ENCODE measurements at places on chromosomes 5 and 9.

GRCh38 chr9:126984969-126985368 is 70.4 kb downstream of the RALGPS1 start:
- no peak for DNase-seq

DNA sequence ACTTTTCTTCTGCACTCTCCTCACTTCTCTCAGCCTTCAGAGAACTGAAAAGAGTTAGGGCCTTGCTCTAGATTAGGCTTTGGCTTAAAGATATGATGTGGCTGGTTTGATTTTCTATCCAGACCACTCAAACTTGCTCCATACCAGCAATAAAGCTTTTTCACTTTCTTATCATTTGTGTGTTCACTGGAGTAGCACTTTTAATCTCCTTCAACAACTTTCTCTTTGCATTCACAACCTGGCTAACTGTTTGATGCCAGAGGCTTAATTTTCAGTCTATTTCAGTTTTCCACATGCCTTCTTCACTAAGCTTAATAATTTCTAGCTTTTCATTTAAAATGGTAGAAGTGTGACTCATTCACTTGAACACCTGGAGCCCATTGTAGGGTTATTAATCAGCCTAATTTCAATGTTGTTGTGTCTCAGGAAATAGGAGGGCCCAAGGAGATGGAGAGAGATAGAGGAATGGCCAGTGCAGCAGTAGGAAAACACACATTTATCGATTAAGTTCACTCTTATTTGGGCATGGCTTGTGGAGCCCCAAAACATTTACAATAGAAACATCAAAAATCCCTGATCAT is 5.9 kb downstream of the ATPSCKMT start:
- no peak for DNase-seq

GRCh38 chr9:117827456-117827855 is 123.3 kb downstream of the TLR4 start:
- DNase-seq = no peak

GRCh38 chr5:84149094-84149493 is 235.6 kb downstream of the EDIL3 start:
- DNase-seq = no peak

DNA sequence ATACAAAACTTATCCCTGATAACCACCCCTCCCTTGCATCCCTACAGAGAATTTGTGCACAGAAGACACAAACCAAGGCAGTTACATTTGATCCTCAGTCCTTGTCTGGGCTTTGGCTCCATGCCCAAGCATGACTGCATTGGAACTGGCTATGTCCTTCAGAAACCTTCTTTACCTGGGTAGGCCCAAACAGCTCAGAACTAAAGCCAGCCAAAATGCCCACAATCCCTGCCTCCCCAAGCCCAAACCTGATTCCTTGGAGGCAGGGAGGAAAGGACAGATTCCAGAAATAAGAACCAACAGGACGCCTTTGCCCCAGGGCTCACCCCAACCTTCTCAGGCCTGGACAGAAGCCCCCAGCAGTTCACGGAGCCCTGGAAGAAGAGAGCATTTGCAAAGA is 8.2 kb downstream of the IL17B start:
- no peak for DNase-seq

DNA sequence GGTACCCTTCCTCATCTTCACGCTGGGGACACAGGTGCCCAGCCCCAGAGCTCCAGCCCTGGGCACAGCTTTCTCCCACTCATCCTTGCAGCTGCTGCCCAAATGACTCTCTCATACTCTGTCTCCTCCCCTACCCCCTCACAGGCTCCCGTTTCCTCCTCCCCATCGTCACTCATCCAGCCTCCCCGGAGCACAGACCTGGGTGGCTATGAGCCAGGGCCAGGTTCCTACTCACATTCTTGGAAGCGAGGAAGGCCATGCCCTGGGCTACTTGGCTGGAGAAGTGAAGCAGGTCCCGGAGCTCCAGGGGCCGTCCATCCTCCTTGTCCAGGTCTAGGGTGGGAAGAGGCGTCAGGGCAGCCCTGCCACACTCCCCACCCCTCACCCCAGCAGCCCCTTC is 29.3 kb downstream of the CSF1R start:
- no peak for DNase-seq

- no peak for DNase-seq
Measured at GRCh38 chr9:133487331-133487725, 8.4 kb upstream of the SLC2A6 start.

- DNase-seq = no peak
Measured at GRCh38 chr5:14202462-14202861, 59.3 kb downstream of the TRIO start.

Measured in HFFc6 (cell line).